ENCODE measurements at places on chromosomes 11 and 22.

DNA sequence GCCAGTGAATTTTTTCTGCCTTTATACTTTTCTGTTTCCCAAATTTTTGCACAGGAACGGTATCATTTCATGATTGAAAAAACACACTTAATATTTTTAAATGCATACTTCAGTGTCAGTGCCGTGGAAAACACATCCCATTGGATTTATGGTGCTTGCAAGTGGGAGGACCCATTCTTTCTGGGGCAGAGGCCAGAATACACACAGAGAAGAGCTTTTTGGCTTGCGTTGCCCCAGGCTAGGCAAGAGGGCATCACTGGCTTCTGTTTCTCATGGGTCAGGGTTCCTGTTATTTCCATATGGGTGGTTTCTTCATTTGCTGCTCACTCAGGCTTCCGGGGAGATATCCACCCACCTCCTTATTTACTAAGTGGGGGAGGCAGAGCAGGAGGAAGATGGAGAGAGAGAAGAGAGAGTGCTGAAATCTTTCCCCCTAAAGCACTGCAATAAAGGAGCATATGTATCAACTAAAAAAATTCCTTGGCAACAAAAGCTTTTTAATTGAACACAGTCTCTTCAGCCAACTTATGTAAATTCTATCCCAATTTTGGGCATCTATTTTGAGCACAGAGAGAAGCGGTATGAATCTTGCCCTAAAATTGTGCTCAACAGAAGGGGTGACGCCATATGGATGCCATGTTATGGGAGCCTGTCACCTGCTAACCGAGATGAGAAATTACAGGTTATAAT is 66.0 kb upstream of the KIRREL3 start:
- DNase-seq = no peak

- DNase-seq = no peak
Observed at GRCh38 chr11:15523543-15523942, 408.8 kb downstream of the INSC start.

- DNase-seq = no peak
Observed at GRCh38 chr11:70857894-70858293, 394.5 kb downstream of the SHANK2 start.

GRCh38 chr11:66044757-66045156 is 4.2 kb downstream of the GAL3ST3 start:
- no peak for DNase-seq

GRCh38 chr22:31509061-31509762 is 12.9 kb downstream of the SFI1 start:
- no peak for DNase-seq

- DNase-seq = no peak
Observed at GRCh38 chr11:130211144-130211543, 51.6 kb downstream of the ST14 start.

GRCh38 chr11:111173221-111173620 is 72.3 kb upstream of the POU2AF2 start:
- DNase-seq = peak; percentile 22

- DNase-seq = no peak
Observed at GRCh38 chr22:43094551-43094950, 5.4 kb upstream of the TTLL1 start.

DNA sequence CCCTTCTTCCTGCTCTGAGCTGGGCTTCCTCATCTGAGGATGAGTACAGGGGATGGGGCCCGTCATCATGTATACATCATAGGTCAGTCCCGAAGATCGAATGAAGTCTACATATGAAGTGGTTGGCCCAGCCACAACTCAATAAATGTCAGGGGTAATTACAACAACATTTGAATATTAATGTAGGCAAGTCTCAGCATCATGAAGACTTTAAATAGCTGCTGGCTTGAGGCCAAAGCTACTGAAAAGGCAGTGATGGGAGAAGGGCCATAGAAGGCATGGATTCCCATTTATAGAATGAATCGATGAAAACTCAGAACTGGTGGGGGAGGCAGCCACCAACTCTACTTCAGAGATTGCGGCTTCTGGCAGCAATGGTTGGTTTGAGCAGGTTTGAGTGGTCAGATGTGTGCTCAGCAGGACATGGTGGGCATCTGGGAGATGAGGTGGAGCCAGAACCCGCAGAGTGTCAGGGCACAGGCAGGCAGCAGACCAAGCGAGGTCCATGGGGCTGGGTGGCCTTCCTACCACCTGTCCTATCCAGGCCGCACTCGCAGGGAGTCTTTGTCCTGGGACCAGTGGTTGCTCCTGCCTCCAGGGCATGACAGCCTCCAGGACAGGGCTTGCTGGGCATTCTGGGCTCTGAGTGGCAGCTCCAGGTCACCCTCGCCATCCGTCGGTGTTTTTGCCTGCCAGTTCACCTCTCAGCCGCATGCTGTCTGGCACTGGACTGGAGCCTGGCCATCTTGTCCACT is 919.1 kb downstream of the TBC1D22A start:
- no peak for DNase-seq

- no peak for DNase-seq
Observed at GRCh38 chr22:21928048-21928447, 24.6 kb downstream of the PPM1F start.

DNA sequence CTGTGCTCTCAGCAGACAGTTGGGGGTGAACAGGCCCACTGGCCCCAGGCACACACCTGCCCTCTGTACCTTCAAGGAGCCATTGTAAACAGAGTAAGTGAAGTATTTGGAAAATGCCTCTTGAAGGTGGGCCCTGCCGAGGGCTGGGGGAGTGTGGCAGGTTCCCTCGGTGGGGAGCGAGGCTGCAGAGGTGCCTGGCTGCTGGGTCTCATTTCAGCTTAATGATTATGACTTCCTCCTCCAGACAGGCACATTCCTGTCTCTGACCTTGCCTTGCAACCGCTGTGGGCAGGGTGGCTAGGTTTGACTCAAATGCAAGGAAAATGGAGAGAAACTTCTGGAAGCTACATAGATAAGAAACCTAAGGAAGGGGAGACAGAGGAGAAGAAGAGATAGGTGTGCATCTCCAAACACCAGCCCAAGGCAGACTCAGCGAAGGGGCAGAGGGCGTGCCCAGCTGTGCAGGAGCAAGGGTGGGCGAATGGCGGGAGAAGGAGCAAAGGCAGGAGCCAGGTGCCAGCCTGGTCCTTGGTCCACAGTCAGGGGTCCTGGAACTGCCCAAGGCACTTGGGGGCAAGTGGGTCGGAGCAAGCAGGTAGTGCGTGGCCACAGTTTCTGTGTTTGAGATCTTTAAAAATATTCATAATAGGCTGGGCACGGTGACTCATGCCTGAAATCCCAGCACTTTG is 14.0 kb downstream of the GRAMD4 start:
- DNase-seq = no peak

DNA sequence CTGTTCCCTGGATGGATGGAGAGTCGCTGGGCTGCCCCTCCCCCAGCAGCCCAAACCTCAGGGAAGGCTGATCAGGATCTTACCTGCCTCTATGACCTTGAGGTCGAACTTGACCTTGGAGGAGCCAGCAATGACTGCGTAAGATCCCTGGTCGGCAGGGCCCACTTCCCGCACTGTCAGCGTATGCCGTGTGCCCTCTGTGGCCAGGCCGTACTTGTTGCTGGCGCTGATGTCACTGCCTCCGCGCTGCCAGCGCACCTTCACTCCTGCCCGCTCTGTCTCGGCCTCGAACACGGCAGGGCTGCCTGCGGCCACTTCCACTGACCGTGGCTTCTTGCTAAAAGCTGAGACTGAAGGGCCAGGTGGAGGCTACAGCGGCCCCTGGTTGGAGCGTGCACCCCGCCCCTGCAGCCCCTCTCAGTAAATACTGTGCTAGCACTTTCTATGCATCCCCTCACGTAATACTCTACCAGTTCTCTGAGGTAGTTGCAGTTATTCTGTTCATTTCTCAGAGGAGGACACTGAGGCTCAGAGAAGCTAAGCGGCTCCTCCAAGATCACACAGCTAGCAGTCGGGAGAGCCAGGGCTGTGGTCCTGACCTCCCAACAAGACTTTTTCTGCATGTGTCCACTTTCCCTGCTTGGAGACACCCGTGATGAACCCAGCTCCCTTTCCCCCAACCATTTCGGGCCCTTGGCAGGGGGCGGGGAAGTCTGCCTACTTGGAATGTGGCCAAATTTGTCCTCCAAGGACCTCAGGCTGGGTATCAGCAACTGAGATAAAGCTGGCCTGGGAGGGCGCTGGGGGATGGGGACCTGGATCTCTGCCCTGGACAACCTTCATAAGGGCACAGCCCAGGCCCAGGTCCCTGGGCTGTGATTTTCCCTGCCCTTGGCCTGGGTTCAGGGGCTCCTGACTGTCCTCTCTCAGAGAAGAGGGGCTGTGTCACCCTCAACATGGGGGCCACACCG is 1.1 kb downstream of the MYBPC3 start:
- DNase-seq = no peak

DNA sequence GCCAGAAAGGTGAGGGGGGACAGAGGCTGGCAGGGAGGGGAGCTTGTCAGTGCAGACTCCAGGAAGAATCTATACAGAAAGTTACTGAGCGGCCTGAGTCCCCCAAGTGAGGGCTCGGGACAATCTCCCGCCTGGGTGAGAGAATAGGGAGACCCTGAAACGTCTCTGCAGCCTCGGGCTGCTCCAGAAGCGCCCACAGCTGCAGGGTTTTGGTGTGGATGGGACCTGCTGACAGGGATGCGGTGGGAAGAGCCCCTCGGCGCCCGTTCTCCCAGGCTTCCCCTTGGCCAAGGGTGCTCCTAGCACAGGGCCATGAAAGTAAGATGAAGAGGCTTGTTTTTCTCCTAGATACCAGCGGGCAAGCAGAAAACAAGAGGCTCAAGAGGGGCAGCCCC is 743 bp upstream of the RCE1 start:
- no peak for DNase-seq

GRCh38 chr11:14644226-14645014 is 816 bp downstream of the PDE3B start:
- peak; percentile 34 for DNase-seq

- no peak for DNase-seq
Observed at GRCh38 chr11:12152321-12152720, 41.9 kb downstream of the MICAL2 start.

- no peak for DNase-seq
Observed at GRCh38 chr22:19043121-19044085, 78.8 kb downstream of the DGCR2 start.

DNA sequence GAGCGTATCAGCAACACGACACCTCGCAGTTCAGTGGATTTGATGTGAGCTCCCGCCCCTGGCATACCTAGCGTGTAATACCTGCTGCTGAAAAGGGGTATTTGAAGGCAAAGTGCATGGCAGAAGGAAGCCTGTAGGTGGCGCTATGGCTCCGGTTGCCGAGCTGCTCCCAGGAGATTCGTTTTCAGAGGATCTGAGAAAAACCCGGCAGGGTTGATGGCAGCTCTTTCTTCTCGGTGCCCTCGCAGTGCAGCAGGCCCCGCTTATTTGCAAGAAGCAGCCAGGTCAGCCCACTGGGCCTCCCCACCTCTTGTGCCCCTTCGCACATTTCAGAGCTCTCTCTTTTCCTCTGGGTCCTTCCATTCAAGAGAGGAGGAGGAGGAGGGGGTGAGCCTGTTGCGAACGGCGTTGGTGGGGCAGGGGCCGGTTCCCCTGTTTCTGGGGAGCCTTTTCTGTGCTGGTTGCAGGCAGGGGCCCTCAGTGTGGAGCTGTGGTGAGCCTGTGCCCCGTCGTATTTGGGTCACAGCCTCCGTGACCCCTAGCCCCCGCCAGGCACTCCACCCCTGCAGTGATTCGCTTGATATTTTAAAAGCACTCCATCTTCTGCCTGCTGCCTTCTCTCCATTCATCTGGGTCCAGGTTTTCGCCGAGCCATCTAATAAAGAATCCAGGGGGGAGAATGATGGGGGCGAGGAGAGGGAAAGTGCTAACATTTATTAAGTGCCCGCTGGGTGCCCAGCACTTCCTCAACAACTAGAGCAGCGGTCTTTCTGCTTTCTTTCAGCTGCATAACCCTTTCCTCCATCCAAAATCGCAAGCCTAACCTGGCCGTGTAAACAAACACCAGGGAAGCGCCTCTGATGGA is 85.3 kb upstream of the SYT13 start:
- peak; percentile 66 for DNase-seq

DNA sequence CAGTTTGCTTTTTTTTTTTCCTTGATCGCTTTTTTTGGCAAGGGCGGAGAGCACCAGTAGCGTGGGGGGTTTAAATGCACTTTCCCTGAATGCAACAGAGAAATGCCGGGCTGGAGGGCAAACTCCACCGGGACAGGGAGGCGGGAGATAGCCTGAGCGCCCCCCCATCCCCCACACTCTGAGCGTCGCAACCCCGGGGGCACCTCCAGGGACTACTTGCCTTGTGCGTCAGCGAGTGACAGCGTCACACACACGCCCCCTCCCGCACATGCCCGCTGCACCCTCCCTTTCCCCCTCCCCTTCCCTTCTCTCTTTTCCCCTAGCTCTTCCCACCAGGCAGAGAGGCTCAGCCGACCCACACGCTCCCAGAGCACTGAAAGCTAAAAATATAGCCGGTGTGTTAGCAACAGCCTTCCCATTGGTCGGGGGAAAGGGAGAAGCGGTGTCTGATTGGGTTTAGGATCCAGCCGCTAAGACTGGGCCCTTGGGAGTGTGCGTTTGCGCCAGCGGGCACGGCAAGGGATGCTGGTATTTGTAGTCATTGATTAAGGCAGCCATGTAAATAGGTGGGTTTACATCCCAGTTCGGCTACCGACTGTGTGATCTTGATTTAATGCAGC is 1.7 kb upstream of the TOB2 start:
- DNase-seq = peak; percentile 100

- peak; percentile 8 for DNase-seq
Observed at GRCh38 chr11:18013790-18014507, 1.1 kb upstream of the SERGEF start.

- DNase-seq = no peak
Observed at GRCh38 chr11:75352588-75353206, 1.2 kb upstream of the ARRB1 start.

- DNase-seq = no peak
Observed at GRCh38 chr11:110724358-110724757, 12.1 kb upstream of the ARHGAP20 start.

DNA sequence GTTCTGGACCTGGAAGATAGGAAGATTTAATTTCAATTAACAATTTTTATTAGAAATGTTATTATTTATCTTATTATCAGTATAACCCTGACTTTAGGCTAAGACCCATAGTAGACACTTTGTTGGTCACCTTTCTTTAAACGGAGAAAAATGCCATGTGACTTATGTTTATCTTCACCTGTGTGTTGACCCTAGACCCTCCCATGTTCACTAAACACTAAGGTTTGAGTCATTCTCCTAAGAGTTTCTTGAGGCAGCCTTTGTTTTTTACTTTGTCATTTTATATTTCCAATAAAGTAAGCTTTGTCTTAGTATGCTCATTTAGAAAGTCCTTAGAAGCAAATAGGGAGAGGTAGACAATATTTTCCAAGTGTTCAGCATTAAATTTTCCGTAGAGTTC is 771.7 kb downstream of the METTL15 start:
- DNase-seq = no peak

- DNase-seq = no peak
Observed at GRCh38 chr22:19962909-19963806, 21.5 kb upstream of the TXNRD2 start.

GRCh38 chr11:103338621-103339484 is 229.6 kb downstream of the DYNC2H1 start:
- DNase-seq = peak; percentile 36

DNA sequence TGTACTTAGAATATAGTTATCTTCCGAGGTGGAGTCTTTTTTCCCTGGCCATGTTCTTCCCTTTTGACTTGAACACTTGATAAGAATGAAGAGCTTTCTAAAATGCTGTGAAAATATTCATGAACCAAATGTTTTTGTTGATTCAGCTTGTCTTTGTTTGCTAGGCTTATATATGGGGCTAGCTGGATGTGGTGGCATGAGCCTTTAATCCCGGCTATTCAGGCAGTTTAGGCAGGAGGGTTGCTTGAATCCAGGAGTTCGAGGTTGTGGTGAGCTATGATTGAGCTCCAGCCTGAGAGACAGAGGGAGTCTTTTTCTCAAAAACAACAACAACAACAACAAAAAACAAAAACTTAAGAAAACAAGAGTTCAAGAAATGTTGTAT is 23.1 kb downstream of the CBL start:
- no peak for DNase-seq

Measured in astrocyte of the spinal cord (primary cell).